ENCODE measurements at places on chromosomes 12 and 14.
A peak's percentile ranks its signal among the peaks of the same experiment; 100 is the strongest.

- peak; percentile 35 for DNase-seq
Measured at GRCh38 chr12:66189889-66190288, 875 bp downstream of the IRAK3 start.

GRCh38 chr12:132222096-132222807 lies 78.0 kb downstream of the NOC4L start:
- DNase-seq = no peak

DNA sequence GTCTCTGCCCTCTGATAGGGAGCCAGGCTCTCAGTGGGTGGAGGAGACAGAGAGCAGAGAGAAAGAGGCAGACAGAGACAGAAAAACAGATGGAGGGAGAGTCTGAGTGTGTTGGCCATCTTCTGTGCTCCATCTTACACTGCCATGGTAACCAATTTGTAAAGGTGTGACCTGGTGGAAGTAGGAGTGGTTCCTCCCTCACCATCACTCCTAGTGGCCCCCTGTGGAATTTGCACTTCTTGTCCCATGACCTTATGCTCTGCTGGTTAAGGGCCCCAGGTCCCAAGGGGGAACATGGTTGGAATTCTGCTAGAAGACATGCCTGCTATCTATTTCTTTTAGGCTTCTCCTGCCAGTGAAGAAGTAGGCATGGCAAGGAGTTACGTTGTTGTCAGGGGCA lies 376.7 kb upstream of the CCDC196 start:
- no peak for DNase-seq

DNA sequence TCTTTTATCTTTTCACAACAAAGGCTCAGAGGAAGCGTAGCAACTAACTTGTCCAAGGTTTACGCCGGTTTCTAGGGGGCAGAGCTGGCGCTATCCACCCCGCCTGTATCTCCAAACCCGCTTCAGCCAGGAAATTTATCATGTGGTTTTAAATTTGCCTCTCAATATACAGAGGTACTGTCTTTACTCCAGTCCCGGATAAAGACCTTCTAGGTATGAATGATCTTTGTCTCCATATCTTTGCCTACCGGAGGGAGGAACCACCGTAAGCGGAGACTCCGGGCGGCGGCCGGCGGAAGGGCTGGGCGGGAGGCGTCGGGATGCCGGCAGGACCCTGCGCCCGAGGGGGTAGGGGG lies 693 bp upstream of the RIMKLB start:
- no peak for DNase-seq

GRCh38 chr14:99247101-99247729 lies 24.8 kb downstream of the BCL11B start:
- DNase-seq = no peak

DNA sequence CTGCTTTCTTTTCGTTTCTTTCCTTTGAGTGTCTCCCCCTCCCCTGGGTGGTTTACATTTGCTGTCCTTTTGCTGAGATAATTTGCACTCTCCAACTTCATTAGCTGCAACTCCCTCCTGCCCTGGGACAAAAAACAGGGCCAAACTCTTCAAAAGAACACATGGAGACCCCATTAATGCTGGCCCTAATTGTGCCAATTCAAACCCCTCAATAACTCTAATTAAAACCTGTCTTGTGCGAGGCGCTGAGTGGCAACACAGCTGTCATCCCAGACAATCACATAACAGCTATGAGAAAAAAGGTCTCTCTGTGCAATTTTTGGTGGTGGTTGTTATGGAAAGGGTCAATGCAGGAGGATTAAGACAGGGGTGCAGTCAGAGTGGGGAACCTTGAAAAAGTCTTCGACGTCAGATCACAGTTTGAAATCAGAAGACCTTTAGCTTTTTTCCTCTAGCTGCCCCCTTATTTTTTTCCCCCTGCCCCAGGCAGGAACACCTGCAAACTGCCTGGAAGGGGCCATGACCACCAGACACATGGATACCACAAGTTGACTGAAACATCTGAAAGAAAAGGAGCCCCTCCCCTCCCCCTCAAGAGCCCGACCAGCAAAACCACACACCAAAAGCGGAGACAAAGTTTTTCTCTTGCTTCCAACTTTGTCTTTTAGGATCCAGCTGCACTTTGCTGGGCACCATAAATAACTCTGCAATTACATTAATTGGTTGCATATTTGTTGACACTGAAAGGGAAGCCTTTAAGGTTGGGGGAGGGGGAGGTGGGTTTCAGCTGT lies 26.5 kb upstream of the SMOC1 start:
- DNase-seq = no peak

- no peak for DNase-seq
Measured at GRCh38 chr14:69318901-69319475, 59.0 kb downstream of the GALNT16 start.

DNA sequence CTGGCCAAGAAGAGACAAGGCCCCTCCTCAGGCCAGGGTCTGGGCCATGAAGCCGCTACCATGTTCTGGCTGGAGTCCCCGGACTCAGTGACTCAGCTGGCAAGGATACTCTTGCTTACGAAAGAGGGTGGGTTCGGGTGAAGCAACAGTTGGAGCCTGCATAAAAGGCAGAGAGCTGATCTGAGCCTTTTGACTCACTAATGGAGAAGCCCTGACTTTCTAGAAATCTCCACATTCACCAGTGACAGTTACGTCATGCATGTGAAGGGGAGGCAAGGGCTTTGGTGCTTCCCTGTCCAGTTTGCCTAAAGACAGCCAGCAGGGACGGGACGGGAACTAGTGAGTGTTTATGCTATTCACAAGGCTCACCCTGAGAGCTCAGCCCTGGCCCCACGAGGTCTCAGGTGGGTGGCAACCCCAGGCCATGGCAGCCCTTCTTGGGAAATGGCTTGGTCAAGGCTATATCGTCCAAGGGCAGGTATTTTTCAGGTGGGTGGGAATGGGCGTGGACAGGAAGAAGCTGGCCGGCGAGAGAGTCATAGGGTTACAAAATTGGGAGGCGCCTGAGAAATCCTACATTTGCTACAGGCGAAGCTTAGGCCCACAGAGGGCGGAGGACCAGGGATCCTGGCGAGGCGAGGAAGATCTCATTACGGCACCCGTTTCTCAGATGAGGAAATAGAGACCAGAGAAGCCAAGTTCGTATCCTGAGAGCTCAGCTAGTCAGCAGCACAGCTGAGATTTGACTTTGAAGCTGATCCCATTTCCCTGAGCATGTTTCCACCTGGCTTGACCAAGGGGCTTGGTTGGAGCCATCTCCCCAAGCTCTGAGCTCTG lies 314.6 kb downstream of the BCL11B start:
- DNase-seq = peak; percentile 56

GRCh38 chr12:20631711-20632110 lies 63.4 kb upstream of the SLCO1C1 start:
- DNase-seq = no peak

- no peak for DNase-seq
Measured at GRCh38 chr12:53466640-53467039, 14.7 kb downstream of the PCBP2 start.
